ENCODE measurements at places on chromosomes 2 and 18.

DNA sequence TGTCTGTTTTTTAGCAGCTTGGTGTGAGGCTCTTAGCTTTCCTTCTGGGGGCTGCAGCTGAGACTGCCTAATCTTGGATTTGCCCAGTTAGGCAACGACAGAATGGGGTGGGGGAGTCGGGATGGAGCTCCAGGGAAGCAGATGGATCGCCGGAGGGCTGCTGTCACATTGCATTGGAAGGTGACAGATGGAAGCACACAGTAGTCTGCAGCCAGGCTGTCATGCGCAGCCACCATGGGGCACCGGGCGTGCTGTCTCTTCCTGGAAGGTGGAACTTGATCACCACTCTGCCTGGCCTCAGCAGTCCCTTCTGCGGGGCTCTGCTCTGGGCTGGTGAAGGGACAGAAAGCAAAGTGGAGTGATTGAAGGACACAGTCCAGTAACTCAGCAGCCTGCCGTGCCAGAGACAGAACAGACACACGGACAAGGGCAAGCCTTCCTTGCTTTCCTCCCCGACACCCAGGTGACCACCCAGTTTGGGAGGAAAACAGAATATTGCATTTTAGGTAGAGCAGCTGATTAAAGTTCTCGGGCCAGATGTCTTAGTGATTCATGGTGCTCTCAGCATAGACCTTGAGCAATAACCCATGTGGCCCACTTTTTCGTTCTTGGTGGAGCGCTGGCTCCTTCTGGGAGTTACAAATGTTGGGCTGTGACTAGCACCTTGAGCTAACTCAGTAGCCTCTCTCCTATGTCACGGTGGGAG, 40.9 kb downstream of the RNF144A start:
- no peak for DNase-seq

GRCh38 chr2:205496370-205496769, 185.9 kb upstream of the NRP2 start:
- DNase-seq: no peak

DNA sequence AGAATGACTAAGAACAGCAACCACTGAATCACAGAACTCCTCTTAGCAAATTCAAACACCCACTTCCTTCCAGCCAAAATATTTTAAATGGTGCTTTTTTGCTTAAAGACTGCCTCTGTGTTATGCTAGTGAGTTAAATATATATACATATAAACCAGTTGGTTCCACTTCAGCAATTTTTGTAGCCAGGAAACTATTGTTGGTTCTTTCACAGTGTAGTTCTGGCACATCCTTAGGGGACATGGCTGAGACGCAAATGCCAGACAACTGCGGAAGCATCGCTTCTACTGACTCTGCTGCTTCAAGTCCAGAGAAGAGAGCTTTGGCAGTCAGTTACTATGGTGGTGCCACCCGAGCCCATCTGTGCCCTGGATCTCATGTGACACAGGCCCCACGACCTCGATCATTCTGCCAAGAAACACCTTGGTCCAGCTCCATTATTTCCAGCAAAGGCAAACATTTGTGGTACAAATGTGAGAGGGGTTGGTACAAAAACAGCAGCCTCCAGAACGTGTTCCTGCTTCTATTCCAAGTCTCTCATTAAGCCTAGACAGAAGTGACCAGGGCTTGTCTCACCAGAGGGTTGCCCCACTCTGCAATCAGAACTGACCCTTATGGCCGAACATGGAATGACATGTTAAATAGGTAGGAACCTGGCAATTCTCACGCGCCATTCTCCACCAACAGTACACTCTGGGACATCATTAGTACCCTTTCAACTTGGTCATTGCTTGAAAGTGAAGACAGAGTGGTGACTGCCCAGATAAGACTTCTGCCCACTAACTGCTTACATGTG, 117.8 kb upstream of the NRP2 start:
- no peak for DNase-seq

DNA sequence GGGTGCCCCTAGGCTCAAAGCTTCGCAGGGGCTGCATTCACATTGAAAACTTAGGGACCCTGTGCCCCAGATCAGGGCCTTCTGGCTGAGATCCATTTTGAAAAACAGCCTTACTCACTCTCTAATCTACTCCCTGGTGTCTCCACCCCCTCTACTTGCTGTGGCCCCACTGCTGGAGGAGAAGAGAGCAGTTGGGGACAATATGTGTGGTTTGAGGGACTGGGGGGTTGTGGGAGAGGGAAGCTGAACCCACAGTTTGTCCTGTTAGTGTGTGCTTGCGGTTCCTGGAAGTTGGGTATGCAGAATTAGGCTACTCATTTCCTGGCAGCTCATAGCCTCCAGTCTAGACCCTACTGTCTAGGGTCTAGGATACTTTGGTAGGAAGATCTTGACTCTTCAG, 211.4 kb downstream of the PRKCE start:
- DNase-seq: no peak

GRCh38 chr18:42530276-42530675, 575.2 kb downstream of the PIK3C3 start:
- DNase-seq: no peak

DNA sequence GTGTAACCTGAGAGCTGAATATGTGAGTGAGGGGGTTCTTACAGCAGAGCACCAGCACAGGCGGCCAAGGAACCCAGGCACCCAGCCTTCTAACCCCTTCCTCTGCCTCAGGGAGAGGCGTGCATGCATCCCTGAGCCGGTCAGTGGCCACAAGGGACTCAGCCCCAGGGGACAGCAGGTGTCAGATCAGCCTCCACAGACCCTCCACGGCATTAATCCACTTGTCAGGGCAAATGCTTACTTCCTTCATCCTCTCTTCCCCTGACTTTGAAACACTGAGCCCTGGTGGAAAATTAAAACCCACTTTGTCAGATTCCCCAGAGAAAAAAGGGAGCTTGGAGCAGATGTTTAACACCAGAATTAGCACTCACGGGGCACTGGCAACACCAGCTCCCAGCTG, 60.5 kb upstream of the SMAD2 start:
- no peak for DNase-seq

GRCh38 chr2:238655198-238655860, 192.6 kb upstream of the TWIST2 start:
- no peak for DNase-seq

GRCh38 chr2:156380117-156380645, 47.7 kb upstream of the NR4A2 start:
- no peak for DNase-seq

GRCh38 chr18:2979871-2980790, 32.8 kb downstream of the LPIN2 start:
- DNase-seq: no peak

GRCh38 chr2:74502720-74503505, 3.5 kb upstream of the LBX2 start:
- DNase-seq: no peak

DNA sequence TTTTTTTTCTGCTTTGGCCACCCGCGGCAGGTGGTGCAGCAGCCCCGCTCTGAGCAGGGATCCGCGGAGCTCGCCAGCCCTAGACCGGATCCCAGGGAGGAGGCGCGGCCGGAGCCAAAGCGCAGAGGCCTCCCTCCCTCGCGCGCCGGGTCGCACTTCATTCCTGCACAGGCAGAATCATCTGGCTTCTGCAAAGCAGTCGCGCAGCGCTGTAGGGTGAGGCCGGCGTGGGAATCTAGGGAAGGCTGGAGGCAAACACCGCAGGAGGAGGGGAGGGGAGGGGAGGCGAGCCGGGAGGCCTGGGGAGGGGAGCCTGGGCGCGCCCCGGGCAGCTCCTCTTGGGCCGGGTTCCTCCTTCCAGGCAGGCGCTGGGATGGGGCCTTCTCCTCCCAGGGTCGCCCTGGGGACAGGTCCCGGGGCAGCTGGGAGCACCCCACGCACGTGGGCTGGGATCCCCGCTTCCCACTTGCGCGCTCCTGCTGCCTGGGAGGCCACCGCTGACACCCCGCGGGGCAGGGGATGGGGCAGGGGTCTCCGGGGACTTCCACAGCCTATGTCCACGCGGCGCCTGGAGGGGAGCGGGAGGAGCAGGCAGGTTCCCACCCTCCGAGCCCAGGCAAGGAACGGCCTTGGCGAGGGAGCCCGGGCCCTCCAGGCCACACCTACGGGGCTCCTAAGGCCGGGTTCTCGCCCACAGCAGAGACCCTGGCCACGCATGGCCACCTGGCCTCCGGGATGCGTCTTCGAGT, 45.0 kb downstream of the MBP start:
- no peak for DNase-seq

DNA sequence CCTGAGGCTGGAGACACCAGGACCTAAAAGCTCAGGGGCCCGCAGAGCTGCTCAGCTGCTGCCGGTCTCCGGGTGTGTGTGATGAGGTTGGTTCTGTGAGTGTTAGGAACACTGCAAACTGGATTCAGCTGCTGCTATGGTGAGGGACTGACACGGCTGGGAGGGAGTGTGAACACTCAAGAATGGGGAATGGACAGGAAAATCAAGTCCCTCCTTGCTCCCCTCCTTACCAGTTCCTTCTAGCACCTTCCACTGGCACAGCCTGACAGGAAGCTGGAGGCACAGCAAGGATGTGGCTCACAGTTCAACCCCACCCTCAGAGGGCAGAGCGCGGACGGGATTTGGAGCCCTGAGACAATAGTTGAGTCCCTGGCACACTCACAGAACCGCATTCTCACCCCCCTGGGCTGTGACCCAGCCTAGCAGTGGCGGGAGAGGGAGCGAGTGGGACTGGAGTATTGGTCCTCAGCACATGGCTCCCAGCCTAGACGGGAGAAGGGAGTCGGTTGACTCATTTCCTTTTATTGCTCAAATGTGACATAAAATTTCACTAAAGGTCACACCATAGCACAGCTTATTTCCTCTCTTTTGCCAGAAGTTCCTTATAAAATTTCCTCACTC, 42.5 kb downstream of the LRRC30 start:
- DNase-seq: no peak

- DNase-seq: no peak
These were observed 64.5 kb downstream of the CACNB4 start for GRCh38 chr2:152034257-152034801.

GRCh38 chr2:69770193-69770702, 28.3 kb downstream of the ANXA4 start:
- DNase-seq: no peak

- no peak for DNase-seq
These were observed 180.6 kb downstream of the ATAD2B start for GRCh38 chr2:23746141-23746863.

DNA sequence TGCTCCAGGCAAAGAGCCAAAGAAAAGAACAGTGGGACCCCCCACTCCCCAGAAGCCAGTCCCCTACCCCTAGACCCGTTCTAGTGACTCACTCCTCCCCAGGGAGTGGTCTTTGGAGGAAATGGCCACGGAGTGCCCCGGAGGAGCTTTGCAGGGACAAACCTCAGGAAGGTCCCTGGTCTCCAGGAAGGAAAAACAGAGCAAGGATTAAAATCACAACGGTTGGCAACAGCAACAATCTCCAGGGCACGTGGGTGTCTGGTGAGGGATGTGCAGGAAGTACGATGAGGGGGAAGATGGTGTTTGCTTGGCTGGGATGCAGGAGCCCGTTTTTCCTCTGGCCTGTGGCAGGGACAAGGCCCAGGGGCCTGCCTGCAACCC, 135.0 kb downstream of the SMAD2 start:
- DNase-seq: no peak

DNA sequence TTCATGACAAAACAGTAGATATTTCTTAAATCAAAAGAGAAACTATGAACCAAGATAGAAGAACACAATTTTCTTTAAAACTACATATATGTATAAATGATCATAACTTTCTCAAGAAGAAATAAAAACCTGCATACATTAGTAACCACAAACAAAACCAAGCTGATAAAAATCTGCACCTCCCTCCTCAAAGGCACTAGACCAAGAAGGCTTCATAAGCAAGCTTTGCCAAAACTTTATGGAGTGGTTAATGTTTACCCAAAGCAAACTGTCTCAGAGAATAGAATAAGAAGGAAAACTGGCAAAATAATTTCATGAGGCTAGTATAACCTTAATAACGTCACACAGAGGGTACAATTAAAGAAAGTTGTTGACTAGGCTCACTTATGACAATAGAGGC, 138.3 kb downstream of the ZBTB7C start:
- no peak for DNase-seq

GRCh38 chr2:202149936-202150335, 76.9 kb downstream of the KIAA2012 start:
- DNase-seq: no peak

- DNase-seq: no peak
These were observed 5.8 kb upstream of the CNDP1 start for GRCh38 chr18:74528478-74528877.

GRCh38 chr18:37242091-37242490, 323.5 kb downstream of the CELF4 start:
- no peak for DNase-seq

DNA sequence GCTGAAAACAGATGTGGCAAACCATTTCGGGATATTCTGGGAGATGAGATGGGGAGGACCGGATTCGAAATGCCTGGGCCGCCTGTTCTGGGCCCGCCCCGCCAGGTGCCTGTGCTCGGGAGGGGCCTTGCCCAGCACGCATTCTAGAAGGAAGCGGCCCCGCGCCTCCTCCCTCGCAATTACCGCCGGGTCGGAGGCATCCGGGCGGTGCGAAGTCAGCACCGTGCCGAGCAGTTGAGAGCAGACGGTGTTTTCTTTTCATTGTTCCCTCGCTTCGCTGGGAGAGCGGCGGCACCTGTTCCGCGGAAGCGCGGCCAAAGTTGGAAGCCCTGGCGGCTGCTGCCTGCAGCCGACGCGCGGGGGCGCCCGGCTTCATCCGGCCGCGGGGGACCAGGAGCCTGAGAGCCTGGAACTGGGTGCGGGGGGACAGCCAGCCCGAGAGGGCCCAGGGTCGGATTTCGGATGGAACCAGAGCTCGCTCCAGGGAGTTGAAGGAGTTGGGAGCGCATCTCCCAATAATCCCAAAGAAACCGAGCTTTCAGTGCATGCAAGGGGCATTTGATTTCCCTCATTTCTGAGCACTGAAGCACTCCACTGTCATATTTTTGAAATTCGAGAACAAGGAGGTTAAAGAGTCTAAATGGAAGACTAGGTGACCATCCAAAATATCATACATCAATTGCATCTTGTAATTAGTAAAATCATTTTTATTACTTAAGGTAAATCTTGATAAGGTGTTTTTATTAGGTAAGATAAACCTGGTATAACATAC, 241.8 kb upstream of the RAB12 start:
- DNase-seq: peak; percentile 3

DNA sequence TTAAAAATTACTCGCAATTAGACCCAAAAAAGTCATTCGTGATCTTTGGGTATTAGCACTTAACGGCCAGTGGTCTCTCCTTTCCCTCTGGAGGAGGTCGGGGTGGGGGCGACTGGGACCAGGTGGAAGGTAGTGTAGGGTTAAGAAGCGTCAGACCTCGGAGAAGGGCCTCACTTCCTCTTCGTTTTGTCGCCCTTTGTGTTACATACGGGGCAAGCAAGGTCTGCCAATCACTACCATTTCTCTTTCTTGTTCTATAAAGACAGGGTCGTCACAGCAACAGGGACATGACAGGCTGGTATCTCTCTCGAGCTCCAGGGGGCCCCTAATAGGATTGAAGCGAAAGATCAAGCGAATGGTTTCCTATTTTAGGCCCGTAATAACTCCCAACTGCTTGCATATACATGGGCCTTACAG, 136.6 kb downstream of the INSIG2 start:
- no peak for DNase-seq
